Stimulated activated naive CD8-positive, alpha-beta T cell treated with anti-CD3 and anti-CD28 coated beads, Interleukin-15, Interleukin-2, amounts not matched to agents 100 U/mL and 50 U/mL, for 24 hours (primary cell): ENCODE measurements at places on chromosomes 16 and 17.

DNA sequence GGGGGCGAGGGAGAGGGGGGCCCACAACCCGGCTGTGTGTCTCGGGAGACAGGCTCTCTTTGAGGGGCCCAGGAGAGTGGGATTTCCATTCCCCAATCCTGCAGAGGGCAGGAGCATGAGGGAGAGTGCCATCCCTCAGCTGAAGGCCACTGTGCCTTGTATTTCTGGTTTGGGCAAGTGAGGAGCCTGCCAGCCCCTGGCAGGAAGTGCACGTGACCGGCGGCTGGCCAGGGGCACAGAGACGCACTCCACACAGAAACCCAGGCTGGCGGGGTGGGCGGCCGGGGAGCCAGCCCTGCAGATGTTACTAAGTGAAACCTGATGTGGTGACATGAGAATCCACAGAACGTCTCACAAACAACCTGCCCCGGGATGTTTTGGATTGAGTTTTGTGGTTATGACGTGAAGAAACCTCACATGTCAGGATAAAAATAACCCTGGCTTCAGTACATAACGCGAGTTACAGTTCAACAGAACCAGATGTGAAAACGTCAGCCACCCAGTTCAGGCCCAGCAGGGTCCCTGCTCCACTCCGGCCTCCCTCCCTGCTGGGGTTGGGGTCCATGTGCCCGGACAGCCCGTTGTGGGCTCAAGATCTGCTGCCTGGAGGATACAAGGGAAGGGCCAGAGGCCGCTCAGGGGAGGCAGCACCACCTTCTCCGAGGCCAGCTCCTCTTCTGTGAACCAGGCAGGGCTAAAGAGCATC lies 51.7 kb upstream of the MTSS2 start:
- DNase-seq, result peak; percentile 85

GRCh38 chr16:23874613-23875294 lies 39.0 kb downstream of the PRKCB start:
- DNase-seq, result no peak

DNA sequence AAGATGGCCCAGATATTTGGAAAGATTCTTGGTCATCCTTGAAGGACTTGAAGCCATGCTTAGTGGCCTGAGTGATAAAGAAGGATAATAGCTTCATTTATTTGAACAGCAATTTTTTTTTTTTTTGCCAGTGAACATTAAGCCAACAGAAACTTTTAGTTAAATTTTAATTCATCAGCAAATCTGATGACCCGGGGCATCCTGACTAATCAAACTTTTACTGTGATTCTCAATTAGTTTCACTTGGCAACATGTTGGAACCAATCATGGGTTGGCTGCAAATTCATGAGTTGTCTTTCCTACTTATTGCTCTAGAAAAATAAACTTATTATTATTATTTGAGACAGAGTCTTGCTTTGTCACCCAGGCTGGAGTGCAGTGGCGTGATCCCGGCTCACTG lies 74.4 kb downstream of the SHISA9 start:
- no peak for DNase-seq

DNA sequence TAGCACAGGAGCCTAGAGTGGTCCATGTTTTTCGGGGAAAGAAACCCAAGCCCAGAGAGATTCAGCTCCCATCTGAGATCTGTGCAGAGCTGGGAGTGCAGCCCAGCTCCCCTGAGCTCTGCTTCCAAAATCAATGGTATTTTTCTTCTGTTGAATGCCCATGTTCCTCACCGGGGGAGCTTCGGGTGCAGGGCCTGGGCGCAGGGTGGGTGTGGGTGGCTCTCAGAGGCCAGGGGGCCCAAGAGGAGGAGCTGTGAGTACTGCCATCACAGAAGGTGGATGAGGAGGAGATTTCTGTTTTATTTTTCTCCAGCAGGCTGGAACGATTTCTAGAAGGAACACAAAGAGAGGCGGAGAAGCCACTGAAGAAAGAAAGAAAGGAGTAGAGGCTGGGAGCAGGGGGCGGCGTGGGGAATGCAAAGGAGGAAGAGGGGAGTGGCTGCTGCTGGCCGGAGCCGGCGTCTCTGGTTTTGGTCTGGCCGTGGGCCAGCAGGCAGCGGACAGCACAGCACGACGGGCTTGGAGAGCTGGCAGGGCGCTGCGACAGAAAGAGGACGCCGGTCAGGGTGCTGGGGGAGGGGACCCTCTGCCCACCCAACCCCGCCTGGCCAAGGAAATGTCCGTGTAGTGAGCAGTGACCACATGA lies 76.2 kb upstream of the KSR1 start:
- no peak for DNase-seq

- peak; percentile 66 for DNase-seq
These were observed 8.2 kb upstream of the CSNK1D start for GRCh38 chr17:82281502-82282238.

DNA sequence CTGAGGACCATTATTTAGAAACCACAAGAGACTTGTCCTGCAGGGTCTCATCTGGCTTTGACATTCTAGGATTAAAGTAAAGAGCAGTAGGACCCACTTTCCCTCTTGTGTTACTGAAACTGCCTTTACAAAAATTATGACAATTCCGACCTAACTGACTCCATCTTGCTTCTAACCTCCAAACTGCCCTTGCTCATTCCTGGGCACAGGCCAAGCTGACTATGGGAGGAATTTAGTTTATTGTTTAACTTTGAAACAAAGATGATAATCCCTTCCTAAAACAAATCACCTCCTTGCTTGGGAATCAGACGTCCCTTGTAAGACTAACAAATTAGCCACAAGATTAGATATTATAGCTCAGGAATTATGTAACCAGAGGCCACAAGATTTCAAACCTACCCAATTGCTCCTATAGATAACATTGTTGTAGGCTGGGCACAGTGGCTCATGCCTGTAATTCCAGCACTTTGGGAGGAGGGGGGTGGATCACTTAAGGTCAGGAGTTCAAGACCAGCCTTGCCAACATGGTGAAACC lies 87.0 kb upstream of the FBXO47 start:
- DNase-seq, result no peak

DNA sequence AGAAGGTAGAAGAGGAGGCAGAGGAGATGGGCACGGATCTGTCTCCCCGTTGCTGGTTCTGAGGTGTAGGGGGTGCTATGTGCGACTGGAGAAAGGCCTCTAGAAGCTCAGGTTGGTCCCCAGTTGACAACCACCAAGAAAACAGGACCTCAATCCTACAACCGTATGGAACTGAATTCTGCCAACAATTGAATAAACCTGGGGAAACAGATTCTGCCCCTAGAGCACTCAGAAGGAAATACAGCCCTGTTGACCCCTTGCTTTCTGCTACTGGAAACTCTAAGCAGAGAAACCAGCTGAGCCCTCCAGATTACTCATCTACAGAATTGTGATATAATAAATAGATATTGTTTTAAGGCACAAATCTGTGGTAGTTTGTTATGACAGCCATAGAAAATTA lies 313.0 kb upstream of the GOT2 start:
- DNase-seq, result no peak

DNA sequence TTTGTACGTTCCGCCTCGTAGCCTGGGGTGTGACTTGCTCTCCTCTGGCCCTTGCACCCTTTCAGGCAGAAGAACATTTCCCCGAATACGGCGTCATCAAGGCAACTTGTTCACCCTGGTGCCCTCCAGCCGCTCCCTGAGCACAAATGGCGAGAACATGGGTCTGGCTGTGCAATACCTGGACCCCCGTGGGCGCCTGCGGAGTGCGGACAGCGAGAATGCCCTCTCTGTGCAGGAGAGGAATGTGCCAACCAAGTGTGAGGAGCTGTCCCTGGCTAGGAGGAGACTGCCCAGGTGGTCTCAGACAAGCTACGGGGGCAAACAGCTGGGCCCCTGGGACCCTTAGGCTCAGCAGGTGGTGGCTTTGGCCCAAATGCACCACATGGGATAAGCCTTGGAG lies 10.4 kb downstream of the LIMD2 start:
- DNase-seq, result no peak
